Stimulated activated CD8-positive, alpha-beta memory T cell treated with anti-CD3 and anti-CD28 coated beads, Interleukin-4, amount 100 ng/mL, for 4 hours (primary cell): ENCODE measurements at places on chromosomes 2 and 18.

- no peak for DNase-seq
Measured at GRCh38 chr2:65425276-65425675, 7.1 kb downstream of the SPRED2 start.

DNA sequence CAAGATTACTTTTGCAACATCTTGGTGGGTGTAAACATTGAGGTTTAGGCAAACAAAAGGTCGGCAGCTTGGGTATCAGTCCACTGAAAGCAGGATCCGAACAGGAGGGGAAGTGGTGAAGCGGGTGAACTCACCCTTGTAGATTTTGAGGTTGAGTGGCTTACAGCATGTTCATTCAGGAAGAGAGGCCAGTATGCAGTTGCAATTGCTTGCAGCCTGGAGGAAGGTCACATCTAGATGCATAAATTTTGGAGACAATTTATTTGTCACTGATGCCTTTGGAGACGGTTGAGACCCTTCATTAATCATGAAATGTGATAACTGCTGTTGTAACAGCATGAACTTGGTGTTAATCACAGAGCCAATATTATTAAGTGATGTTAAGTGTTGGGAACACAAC, 131.1 kb downstream of the LTBP1 start:
- no peak for DNase-seq

- DNase-seq = no peak
Measured at GRCh38 chr2:11566383-11566782, 32.5 kb downstream of the GREB1 start.

DNA sequence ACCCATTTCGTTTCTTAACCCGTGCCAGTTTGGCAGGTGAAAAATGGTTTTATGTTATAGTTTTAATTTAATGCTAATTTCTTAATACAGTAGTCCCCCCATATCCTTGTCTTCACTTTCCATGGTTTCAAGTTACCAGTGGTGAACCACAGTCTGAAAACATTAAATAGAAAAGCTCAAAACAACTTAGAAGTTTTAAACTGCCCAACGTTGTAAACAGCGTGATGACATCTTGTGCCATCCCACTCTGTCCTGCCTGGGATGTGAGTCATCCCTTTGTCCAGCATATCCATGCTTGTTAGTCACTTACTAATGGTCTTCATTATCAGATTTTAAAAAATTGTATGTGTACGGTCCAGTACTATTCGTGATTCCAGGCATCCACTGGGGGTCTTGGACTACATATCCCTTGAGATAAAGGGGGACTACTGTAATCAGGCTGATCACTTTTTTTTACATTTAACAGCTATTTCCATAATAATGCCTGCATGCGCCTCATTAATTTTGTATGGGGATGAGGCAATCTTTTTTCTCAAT, 31.9 kb downstream of the SLC66A3 start:
- DNase-seq = no peak

- DNase-seq = no peak
Measured at GRCh38 chr2:49029406-49029805, 124.9 kb downstream of the FSHR start.

- DNase-seq = no peak
Measured at GRCh38 chr2:197513915-197514314, 2.0 kb upstream of the MOB4 start.

- no peak for DNase-seq
Measured at GRCh38 chr2:44075541-44075940, 79.8 kb upstream of the LRPPRC start.

DNA sequence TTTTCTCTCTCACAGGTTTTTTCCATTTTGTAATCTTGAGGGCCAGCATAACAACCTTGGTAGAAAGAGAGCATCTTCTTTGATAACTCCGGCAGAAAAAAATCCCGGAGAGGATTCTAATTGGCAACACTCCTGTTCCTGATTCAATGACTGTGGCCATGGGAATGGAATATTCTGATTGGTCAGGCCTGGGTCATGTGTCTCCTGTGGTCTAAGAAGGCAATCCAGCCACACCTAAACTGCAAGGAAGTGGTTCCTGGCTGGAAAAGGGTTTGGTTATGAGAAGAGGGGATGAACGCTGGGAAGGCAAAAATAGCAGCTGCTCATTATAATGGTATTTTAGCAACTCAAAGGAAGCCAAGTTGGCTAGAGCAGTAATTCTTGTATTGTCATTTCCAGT, 24.8 kb upstream of the ZNF638 start:
- no peak for DNase-seq
